ENCODE measurements at places on chromosomes 2 and 18.
A peak's percentile ranks its signal among the peaks of the same experiment; 100 is the strongest.

DNA sequence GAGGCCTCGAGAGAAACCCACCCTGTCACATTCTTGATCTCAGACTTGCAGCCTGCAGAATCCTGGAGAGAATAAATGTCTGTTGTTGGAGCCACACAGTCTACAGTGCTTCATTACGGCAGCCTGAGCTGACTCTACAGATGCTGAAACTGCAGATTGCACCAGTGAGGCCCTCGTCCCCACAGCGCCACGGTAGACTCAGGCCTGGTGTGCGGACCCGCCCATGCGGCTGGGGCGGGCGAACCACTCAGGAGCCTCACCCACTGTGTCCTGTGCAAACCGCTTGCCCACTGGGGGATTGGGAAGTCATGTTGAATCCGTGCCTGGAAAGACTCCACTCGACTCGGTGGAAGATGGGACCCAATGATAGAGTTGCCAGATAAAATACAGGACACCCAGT lies 125.2 kb upstream of the COPS8 start:
- no peak for DNase-seq

DNA sequence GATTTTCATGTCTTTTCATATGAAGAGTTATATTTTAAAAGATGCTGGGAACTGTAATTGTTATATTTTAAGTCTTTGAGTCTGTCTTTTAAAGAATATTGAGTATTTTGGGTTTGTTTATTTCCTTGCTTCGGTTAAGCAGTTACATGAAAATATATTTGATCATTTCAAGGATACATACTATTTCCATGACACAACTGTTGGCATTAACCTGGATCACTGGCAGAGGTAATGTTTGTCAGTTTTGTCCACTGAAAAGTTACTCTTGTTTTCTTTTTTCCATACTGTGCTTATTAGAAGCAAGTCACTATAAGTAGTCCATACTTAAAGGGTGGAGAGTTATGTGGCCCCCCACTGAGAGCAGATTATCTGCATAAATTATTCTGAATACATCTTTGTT lies 1142.0 kb upstream of the TMEFF2 start:
- no peak for DNase-seq

- DNase-seq: no peak
These were observed 146.8 kb downstream of the LNPK start for GRCh38 chr2:175855236-175855635.

DNA sequence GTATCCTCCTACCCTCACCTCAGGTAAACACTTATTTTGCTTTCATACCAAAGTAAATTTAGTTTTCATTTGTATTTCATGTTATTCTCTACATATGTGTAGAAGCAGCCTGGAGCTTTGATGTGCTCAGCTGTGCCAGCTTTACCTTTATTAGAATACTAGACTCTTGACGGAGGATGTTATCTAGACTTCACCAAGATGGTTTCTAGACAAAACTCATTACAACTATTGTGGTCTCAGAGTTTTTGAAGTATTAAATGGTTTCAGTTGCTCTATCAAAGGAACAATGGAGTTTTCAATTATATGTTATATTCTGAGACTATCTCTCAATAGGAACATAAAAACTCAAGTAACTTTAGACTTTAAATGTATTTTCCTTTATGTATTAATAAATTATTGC lies 5.0 kb upstream of the IL18RAP start:
- no peak for DNase-seq

GRCh38 chr2:24918326-24919036 lies 1.6 kb downstream of the ADCY3 start:
- no peak for DNase-seq

DNA sequence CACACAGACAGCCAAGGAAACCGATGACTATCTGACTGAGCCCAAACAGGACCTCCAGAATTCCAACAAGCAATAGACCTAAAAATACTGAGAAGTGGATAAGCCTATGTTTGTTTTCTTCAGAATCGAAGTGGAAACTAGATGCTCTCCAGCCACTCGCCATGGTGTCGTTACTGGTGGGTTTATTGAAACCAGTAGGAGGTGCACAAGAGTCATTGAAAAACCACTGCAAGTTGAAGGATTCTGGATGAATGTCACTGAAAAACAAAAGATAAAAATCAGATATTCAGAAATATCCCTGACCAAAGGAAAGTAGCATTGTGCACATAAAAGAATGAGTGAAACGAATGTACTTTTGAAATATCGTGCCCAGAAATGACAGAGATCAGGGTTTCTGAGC lies 15.3 kb downstream of the TM4SF20 start:
- no peak for DNase-seq

- DNase-seq: no peak
These were observed 961.6 kb upstream of the CHAC2 start for GRCh38 chr2:52805901-52806410.

DNA sequence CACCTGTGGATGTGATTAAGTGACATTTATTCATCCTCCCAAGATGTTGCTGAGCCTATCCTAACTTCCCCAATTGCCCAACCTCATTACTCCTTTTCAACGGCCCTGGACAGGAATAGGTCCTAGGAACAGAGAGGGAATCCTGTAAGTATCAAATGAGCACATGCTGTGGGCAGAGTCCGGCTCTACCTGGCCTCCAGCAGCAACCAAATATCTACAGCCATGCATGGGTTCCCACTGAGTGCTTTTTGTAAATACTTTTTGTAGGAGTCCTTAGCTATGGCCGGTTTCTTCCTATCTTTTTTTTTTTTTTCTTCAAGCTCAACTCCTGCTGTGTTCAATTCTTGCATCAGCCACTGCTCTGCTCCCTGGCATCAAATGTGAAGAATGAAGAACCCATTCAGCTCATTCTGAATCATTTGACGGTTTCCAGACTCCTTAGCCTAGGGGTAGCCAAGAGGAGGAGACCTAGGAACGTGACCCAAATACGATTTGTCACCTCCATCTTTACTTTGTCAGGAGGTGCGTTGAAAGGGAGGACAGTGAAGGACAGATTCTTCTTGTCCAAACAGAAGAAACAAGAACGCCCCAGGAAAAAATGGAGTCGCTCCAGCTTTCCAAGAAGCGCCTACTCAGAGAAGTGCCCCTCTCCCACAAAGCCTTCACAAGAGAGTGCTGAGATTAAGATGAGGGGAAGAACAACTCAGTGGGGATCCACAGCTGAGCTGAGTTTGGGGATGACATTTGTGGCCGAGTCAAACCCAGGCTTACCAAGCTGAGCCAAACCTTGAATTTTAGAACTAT lies 46.7 kb upstream of the LCLAT1 start:
- DNase-seq: no peak

DNA sequence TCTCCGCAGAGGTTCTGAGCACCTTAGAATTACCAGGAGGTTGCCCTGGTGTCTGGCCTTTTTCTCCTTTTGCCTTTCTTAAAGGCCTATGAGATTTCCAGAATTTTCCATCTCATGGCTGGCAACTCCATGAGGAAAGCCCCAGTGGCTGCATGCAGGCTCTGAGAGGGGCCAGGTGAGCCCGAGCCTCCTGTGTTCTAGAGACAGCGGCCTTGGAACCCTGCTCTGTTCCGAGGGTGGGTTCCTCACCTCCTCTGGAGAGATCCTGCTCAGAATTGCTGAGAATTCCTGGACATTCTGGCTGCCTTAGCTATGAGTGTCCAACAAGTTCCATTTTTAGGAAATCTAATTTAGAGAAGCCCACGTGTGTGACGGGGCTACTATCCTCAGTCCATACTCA lies 35.7 kb upstream of the HPCAL1 start:
- no peak for DNase-seq

- DNase-seq: no peak
These were observed 40.6 kb downstream of the INSIG2 start for GRCh38 chr2:118128826-118129225.

GRCh38 chr2:141055531-141055930 lies 1075.3 kb downstream of the LRP1B start:
- peak; percentile 80 for DNase-seq

DNA sequence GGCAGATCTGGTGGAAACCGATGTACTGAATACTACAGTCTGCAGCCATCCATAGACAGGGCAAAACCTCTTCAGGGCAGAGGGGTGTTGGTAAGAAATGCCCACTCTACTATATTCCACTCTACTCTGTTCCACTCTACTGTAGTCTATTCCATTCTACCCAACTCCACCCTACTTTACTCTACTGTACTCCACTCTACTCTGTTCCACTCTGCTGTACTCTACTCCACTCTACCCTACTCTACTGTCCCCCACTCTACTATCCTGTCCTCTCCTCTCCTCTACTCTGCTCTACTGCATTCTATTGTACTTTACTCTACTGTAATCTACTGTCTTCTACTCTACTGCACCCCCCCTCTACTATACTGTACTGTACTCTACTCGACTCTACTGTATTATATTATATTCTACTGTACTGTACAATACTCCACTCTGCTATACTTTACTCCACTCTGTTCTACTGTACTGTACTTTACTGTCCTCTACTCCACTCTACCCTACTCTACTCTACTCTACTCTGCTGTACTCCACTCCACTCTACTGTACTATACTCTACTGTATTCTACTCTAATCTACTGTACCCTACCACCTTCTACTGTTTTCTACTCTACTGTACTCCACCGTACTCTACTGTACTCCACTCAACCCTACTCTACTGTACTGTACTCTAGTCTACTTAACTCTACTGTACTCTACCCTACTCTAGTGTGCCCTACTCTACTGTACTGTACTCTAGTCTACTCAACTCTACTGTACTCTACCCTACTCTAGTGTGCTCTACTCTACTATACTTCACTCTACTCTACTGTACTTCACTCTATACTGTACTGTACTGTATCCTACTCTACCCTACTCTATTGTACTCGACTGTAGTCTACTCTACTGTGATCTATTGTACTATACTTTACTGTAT lies 17.0 kb upstream of the FOXI3 start:
- no peak for DNase-seq

DNA sequence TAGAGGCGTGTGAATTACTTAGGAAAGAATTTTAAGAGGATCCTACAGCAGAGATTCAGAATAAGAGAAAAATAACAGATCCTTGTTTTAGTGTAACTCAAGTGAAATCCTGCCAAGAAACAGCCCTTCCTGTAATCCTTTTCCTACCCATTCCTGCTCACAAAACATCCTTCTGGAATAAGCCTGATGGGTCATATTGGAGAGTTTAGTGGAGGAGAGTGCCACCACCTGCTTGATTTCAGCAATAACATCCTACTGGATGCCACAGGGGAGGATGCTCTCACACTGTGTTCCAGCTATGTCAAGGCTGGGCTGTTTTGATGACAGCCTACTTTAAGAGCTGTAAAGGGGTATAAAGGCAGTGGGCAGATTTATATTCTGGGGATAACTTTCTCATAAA lies 54.8 kb upstream of the CCDC178 start:
- DNase-seq: peak; percentile 60

DNA sequence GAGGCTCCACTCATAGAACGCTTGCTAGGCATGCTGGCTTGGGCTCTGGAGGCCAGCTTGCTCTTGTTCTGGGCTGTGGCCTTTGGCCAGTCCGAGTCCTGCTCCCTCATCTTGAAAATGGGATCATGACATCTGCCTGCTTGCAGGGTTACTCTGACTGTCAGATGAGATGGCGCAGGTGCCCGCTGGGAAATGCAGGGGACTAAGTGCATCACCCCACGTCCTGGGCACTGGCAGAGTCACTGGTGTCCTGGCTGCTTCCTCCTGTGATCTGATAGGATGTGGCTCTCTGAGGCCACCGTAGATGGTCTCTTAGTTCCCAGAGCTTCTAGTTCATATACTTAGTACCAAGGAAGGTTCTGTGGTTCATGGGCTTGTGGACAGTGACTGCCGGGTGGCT lies 18.5 kb downstream of the LDLRAD4 start:
- no peak for DNase-seq

DNA sequence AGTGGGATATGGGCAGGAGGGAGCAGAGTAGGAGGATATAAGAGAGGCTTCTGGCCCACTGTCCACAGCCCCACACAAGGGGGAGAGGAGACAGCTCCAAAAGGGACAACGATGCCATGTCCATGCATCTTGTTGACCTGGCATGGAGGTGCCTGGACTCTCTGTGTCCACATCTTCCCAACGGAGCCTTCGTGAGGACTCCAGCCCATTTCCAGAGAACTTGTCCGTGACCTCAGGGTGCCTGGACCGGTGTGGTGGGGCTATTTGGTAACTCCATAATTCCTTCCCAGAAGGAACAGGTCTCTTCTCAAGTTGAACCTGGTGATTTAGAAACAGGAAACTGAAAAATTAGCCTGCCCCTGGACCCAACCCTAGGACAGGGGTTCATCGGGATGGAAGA lies 133.9 kb downstream of the CYP26B1 start:
- DNase-seq: no peak

DNA sequence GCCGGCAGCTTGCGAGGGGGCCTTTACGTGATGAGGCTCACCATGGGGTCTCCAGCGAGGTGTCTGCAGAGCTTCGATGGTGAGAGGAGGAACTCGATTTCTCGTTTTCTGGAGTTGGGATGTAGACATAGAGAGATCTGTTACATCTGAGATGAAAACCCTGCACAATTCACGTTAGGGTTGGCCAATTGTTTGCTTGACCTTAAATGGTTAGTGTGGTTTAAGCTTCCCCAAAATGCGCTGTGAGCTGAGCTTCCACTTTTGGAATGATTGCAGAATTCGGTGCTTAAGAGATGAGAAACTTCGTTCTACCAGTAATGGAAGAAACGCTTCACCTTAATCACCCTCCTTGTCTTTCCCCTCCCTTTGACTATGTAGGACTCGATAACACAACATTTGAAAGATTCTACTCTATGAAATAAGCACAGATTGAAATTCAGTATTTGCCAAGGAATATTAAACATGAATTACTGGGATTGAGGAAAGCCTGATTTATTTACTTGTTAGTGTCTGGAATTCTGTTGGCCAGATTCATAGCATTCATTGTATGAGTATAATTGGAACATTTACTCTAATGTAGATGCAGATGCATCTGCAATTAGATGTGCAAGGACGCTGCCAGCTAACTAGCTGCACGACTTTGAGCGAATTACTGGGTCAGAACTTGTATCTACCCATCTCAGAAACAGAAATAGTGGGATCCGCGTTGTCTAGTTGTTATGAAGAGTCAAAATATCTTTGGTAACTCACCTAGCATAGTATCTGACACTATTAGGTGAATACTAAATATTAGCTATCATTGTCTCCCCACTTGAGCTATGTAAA lies 1.6 kb upstream of the KLF7 start:
- peak; percentile 80 for DNase-seq

- no peak for DNase-seq
These were observed 312.1 kb upstream of the ZEB2 start for GRCh38 chr2:144832048-144832447.

- DNase-seq: no peak
These were observed 4.2 kb upstream of the USP14 start for GRCh38 chr18:154151-154550.

- DNase-seq: no peak
These were observed 473.9 kb downstream of the ARHGAP15 start for GRCh38 chr2:143603035-143603655.

GRCh38 chr2:226185616-226186211 lies 613.9 kb downstream of the IRS1 start:
- DNase-seq: peak; percentile 96

DNA sequence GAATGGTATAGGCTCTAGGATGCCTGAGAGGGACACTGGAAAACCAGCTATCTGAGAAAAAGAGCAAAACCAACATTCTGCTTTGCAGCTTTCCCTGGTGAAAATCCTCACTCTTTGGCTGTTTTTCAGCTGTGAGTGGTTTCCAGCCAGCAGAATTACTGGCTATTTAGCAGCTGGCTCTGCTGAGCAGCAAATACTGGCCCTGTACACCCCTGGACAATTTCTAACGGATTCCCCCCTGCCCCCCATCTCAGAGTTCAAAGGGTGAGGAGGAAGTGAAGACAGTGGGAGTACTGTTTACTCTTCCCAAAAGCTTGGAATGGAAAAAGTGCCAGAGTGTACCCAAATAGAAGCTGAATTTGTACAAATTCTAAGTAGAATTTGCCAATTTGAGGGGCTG lies 26.1 kb upstream of the IMP4 start:
- no peak for DNase-seq
